ENCODE measurements at places on chromosomes 4 and X.

- peak; percentile 72 for DNase-seq
Measured at GRCh38 chrX:151982222-151982621, 7.7 kb upstream of the GABRE start.

DNA sequence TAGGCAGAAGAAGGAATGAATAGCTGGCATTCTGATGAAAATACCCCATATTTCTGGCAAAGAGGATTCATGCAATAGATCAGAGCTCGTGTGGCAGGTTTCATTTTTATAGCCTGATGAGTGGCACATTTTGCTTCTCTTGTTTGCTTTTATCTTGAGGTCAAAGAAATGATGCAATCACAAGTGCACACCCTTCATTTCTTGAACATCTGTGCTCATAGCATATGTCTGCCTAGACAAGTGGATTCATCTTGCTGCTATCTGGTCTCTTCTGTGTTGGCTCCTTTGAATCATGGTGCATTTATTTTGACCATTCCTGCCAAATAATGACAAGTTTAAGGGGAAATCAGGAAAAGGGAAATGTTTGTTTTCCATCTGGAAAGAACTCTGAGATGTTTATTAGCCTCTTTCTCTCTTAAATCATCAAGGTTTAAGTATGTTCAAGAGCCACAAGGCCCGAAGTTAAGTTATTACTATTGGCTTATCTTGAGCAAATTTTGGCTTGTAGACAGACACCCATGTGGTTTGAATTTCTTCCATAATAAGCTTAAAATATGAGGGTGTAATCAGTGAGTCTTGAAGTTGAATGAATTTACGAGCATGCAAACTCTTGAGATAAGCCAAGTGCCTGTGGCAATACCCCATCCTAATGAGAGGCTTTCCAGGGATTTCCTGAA lies 59.3 kb upstream of the HS3ST1 start:
- peak; percentile 41 for DNase-seq

- DNase-seq = no peak
Measured at GRCh38 chrX:100830143-100830542, 10.0 kb downstream of the CSTF2 start.

DNA sequence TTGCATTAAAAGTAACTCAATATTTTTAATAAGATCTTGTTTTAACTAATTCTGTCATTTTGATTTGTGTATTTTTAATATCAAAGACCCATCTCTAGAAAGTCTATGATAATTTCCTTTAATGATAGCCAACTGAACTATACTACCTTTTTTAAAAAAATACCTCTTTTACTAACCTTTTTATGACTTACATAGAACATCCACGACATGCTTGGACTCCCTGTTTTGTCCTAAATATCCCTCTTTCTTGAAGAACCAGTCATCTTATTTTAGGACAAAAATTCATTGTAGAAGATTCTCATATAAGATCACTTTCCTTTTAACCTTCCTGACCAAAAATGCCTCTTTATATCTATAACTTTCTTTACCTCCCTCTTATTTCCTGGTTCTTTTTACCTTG lies 76.8 kb upstream of the GC start:
- peak; percentile 0 for DNase-seq

DNA sequence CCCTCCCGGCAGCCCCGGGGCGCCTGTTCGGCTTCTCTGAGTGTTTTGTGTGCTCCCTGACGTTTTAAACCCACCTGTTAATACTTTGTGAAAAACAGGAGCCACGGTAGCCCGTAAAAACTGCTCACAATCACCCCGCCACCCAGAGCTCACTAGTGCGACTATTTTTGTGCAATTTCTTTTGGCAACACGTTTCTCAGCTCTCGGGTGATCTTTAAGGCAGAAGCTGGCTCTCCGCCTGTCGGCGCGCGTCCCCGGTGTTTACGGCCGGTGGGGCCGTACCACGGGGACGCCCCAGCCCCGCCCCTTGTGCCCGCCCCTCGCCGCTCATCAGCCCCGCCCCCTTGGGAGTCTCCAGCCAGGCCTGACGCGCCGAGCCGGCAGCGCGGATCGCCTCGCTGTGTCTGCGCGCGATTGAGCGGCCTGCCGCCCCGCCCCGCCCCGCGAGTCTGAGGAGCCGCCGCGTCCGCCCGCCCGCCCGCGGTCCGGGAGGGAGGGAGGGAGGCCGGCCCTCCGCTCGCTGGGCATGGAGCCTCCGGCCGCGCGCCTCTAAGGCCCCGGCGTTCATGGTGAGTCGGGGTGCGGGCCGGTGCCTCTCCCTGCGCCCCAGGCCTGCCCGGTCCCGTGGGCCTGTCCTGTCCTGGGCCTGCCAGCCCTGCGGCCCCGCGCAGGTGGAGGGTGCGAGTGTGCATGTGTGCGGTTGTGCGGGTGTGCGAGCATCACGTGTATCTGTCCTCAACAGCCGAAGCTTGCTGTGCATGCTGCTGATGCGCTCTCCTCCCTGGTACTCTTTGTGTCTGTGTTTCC lies 56.2 kb upstream of the TADA2B start:
- peak; percentile 96 for DNase-seq

GRCh38 chr4:56764223-56764622 lies 57.3 kb downstream of the SPINK2 start:
- DNase-seq = no peak

DNA sequence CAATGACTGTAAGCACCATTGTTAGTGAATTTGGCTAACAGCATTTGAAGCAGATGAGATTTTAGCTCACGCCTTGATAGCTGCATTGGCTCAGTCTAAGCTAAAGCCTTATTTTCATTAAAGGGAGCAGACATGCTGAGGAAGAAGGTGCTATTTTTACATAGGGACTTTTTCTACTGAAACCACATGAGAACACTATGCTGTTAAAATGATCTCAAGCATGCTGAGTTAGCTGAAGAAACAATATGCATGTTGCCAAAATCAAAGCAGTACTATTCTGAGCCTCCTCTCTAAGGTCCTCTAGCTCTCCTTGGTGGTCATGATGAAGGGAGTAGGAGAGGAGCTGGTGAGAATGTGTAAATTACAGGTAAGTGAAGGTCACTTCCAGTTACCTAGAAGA lies 134.4 kb upstream of the JADE1 start:
- peak; percentile 72 for DNase-seq

DNA sequence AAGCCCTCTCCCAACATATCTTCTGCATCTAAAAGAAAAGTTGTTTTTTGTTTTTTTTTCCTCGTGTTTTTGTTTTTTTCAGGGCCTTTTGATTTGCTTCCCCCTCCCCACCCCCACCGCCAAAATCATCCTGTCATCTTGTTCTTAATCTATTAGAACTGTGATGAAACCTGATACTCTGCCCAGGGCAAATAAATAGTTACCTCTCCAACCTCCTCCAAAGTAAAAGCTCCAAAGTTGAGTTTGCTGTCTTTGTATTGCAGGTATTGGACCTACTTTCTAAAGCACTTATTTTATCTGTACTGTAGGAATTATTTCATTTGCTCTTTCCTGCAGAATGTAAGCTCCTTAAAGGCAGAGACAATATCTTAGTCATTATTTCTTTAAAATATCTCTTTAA lies 172.9 kb downstream of the SOWAHB start:
- no peak for DNase-seq

GRCh38 chrX:19789376-19789775 lies 98.0 kb downstream of the SH3KBP1 start:
- DNase-seq = no peak

DNA sequence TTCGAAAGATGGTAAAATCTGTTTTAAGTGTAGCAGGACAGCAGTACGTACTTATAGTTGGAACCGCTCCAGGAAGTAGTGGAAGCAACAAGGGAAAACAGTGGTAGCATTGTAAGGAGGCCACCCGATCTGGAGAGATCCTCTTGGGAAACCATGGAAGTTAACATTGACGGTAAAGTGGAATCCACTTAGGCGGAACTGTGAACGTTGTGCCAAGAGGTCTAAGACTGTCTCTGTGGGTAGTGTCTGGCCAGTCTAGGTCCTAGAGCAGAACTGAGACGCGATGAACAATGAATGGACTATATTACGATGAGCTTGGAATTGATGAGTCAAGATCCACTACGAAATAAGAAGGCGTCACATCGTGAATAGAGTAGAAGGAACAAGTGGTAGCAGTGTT lies 124.0 kb downstream of the TENM3 start:
- no peak for DNase-seq

- peak; percentile 78 for DNase-seq
Measured at GRCh38 chr4:95289028-95289634, 259.6 kb downstream of the UNC5C start.

- DNase-seq = no peak
Measured at GRCh38 chr4:107888237-107888636, 43.1 kb upstream of the CYP2U1 start.

GRCh38 chr4:2365913-2366210 lies 52.6 kb downstream of the ZFYVE28 start:
- no peak for DNase-seq

- no peak for DNase-seq
Measured at GRCh38 chr4:53127365-53127764, 238.5 kb downstream of the SCFD2 start.

- no peak for DNase-seq
Measured at GRCh38 chr4:48949086-48949485, 37.0 kb upstream of the CWH43 start.

- no peak for DNase-seq
Measured at GRCh38 chr4:73770917-73771316, 30.5 kb downstream of the CXCL8 start.

DNA sequence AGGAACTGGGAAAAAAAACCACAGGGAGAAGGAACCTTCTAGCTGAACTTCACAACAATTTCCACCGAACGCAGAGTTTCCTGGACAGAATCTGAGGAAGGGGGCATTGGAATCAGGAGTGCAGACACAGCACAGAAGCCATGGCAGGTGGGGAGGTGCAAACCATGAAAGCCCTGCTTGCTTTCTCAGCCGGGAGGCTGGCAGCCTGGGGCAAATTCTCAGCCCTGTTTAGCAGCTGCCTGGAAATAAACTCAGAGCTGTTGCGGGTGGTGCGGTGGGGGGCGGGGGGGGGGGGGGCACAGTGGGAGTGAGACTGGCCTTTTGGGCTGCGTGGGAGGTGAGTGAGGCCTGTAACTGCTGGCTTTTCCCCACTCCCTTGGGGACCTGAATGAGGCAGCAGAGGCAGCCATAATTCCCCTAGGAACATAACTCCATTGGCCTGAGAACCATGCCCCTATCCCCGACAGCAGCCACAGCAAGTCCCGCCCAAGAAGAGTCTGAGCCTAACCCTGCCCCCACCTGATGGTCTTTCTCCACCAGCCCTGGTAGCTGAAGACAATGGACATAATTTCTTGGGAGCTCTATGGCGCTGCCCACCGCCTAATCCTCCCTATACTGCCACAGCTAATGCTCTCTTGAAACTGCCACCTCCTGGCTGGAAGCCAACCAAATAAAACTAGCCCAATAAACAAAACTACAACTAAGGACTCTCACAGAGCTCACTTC lies 176.3 kb downstream of the FAM13A start:
- DNase-seq = no peak

DNA sequence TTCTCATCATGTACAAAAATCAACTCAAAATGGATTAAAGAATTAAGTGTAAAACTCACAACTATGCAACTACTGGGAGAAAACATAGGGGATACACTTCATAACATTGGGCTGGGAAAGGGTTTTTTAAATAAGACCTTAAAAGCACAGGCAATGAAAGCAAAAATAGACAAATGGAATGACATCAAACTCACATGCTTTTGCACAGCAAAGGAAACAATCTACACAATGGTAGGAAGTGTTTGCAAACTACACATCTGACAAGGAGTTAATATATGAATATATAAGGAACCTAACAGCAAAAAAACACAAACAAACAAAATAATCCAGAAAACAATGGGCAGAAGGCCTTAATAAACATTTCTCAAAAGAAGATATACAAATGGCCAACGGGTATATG lies 57.9 kb downstream of the FREM3 start:
- DNase-seq = no peak

- DNase-seq = no peak
Measured at GRCh38 chr4:146960634-146961033, 15.0 kb upstream of the TTC29 start.

DNA sequence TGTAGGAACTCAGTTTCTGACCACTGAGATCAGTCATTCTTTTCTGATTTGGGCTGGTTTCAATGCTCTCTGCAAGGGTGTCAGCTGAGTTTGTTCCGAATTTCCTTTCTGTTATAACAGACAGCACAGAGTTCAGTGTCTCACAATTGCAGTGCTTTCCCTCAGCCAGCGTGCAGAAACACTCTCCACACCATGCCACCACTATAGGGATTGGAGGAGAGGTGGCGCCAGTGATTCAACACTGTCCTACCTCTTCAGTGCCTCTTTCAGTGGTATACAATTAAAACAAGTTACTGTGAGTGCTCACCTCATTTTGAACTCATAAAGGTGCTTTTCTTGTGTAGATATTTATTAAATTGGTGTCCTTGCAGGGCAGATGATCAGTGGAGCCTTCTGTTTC lies 413.2 kb upstream of the CXorf51B start:
- no peak for DNase-seq

DNA sequence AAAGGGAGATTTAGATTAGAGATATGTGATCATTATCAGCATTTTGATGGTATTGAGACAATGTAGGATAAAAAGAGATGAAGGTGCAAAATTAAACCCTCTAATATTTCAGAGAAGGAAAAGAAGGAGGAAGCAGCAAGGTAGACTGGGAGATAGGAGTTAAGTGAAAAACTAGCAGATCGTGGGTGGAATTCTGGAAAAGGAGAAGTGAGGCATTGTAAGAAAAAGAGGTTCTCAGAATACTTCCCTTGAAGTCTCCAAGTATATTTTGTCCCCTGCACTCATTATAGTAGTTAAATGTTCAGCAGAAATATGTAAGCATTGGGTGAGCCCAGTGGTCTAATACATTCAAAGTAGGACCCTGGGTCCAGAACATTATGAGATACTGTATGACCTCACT lies 30.3 kb downstream of the COPS4 start:
- DNase-seq = no peak

GRCh38 chr4:152927737-152928136 lies 8.4 kb upstream of the FHDC1 start:
- DNase-seq = no peak

- peak; percentile 71 for DNase-seq
Measured at GRCh38 chr4:106541253-106541652, 172.7 kb upstream of the GIMD1 start.

- no peak for DNase-seq
Measured at GRCh38 chrX:23887451-23887850, 20.3 kb downstream of the APOO start.

DNA sequence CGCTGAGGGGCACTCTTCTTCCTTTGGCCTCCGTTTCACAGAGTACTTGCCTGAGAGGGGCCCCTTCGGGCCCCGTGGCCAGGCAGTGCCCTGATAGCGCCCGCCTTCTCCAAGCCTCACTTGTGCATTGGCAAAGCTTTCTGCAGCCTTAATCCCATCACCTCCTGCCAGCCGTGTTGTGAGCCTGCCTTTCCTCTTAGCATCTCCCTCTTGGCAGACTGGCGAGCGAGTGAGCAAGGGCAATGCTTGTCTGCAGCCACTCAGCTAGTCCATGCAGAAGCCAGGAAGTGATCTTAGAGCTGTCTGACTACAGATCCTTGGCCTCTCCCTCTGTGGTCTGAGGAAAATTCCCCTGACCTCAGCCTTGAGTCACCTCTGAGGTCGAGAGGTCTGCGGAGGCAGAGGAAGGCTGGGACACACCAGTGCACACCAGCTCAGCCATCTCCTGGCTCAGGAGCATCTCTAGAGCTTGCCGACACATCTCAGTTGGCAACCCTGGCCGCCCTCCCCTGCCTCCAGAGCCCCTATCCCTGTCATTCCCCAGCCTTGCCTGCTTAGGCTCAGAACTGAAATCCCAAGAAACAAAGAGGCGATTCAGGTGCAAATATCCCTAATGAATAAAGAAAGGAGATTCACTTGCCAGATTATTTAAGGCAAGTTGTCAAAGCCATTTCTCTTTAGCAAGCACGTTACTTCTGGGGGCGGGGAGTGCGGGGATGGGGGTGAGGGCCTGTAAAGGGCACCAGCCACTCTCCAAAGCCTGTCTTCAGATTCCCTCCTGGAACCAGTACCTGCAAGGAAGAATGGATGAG lies 143.5 kb upstream of the MAMLD1 start:
- no peak for DNase-seq

GRCh38 chrX:120357186-120357585 lies 4.7 kb upstream of the ATP1B4 start:
- no peak for DNase-seq

Data from choroid plexus epithelial cell (primary cell).